ENCODE measurements at places on chromosomes 7 and 10.

- no peak for DNase-seq
Observed at GRCh38 chr7:74583630-74584029, 73.9 kb upstream of the GTF2I start.

DNA sequence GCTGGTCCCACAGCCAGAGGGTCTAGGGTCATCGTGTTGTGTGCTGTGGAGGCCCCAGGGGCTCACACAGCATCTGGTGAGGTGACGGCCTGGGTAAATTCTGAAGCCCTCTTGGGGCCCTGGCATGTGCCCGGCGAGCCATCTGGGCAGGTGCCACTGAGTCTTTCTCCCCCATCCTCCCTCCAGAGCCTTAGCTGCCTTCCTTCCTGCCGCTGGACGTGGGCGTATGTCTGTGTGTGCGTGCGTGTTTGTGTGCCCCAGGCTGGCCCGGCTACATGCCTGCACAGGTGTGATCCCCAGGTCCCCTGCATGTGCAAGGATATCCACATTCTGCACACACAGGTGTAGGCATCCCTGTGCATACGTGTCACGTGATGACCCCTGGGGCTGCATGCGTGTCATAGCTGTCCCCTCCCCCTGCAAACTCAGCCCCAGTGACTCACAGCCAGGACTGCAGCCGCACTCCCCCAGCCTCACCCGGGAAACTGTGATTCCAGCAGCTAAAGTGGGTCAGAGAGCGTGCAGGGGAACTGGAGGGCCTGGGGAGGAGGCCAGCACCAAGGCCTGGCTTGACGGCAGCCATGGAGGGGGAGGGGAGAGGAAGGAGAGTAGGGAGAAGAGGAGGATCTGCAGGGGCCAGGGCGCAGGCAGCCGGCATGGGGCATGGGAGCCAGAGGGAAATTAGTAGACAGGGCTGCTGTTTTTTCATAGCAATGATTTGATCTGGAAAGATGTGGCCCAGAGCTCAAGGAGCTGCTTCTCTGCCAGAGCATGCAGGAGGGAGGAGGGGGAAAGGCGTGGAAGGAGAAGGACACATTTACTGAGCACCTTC, 46.4 kb downstream of the ELFN1 start:
- DNase-seq, result no peak

DNA sequence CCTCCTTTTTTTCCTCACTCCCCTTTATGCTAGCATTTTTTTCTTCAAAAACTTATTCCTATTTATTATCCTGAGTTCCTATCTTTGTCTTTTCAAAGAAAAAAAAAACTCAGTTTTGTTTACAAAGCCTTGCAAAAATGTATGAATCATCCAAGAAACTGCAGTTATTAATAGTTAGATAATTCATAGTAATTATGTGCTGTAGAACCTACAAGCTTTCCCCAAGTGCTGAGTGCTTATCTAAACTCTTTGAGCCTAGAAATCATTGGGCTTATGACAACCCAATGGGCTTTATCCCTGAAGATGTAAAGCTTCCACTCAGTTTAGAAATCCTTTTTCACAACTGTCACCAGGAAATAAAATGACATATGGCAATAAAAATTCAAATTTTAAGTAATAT, 145.9 kb upstream of the WNT16 start:
- no peak for DNase-seq

GRCh38 chr10:29064680-29065079, 224.2 kb upstream of the LYZL1 start:
- DNase-seq, result no peak

GRCh38 chr7:70098905-70099672, 500.8 kb downstream of the AUTS2 start:
- no peak for DNase-seq

Data from kidney tubule cell (primary cell).